Stimulated activated CD4-positive, alpha-beta T cell treated with anti-CD3 and anti-CD28 coated beads, Interleukin-4, amount 100 ng/mL, for 4 hours (primary cell): ENCODE measurements at places on chromosomes 5 and 9.

- DNase-seq: no peak
Measured at GRCh38 chr9:126754436-126755316, 50.2 kb upstream of the ZBTB43 start.

DNA sequence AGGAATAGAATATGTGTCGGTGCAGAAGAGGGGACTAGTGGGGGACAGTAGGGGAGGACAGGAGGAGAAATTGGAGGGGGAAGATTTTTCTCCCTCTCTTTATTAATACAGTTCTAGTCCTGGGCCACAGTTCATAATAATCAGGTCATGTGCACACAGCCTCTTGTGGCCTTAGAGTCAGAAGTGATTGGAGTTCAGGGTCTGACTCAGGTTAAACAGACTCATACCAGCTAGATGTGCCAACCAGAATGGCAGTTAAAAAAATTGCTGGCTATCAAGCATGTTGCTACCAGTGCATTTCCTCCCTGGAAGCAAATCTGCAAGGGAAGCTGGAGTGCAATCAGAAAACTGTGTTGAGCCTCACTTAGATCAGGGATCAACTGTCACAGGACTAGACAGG, 132.7 kb upstream of the MAP1B start:
- no peak for DNase-seq

GRCh38 chr5:140372971-140373487, 13.0 kb downstream of the SLC4A9 start:
- peak; percentile 8 for DNase-seq

DNA sequence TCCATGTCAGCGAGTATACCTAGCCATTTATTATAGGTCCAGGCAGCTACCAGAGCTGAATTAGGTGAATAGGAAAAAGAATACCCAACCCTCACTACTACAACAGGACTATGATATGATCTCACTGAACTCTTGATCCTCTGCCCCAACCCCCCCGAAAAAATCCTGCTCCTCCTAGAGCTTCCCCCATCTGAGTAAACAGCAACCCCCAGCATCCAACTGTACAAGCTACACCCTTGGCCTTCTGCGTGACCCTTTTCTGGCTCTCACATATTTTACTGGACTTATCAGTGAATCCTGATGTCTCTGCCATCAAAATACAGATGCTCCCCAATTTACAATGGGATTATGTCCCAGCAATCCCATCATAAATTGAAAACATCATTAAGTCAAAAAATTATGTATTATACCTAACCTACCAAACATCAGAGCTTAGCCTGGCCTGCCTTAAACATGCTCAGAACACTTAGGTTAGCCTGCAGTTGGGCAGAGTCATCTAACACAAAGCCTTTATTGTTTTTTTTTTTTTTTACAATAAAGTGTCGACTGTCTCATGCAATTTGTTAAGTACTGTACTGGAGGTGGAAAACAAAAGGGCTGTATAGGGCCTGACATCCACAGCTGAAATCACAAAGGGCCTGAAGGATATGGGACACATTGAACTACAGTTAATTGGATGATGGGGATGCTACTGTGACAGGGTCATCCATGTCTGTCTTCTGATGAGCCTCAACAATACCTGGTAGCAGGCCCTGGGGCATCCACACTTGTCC, 128.9 kb upstream of the ERCC6L2 start:
- DNase-seq: no peak

GRCh38 chr5:144205141-144205551, 34.5 kb downstream of the KCTD16 start:
- no peak for DNase-seq

DNA sequence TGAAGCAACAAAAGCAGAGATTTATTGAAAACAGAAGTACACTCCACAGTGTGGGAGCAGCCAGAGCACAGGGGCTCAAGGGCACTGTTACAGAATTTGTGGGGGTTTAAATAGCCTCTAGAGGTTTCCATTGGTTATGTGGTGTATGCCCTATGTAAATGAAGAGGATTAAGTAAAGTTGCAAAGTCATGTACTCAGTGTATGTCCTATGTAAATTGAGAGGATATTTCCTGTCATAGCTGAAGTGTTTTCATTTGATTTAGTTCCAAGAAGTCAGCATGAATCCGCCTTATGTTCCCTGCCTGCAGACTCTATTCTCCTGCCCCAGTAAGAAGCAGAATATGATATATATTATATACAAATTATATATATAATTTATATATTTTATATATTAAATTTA, 966.0 kb upstream of the COX7C start:
- no peak for DNase-seq

DNA sequence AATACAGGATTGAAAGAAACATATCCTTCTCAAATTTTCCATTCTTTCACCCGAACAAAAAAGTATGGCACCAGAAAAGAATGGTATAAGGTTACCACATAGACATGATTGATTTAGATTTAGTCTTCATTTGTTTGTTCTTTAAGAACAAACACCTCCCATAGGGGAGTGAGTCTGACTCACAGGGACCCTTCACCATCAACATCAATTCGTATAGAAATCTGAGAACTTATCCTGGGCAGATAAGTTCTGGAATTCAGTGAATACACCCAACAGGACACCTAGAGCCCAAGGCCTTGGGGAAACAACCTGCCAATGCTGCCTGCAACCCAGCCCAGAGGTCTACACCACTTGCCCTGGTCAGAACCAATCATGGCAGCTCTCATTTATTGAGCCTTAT, 46.2 kb downstream of the LHFPL2 start:
- no peak for DNase-seq

DNA sequence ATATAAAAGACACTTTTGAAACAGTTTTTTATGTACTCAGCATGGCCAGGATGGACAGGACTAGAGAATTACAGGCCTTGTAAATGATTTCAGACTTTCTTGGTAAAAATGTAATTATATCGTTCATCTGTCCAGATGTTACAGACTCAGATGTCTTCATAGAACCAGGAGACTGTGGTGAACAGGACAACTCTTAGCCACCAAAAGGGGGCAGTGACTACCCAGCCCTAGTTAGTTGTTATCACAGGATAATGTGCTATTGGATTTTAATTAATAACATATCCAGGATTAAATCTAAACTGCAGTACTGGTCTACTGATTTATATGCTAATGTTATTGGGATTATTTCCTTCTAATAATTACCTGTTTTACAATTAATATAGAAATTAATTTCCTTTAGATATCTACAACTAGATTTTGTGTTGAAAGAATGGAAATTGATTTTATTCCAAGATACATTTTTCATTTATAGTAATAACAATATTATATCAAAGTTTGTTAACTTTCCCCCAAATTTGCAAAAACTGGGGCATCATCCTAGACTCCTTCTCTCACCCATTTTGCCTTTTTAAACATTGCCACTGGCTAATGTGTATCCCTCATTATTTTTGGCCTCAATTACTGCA, 99.4 kb downstream of the MTREX start:
- DNase-seq: no peak

GRCh38 chr9:124555043-124555442, 47.8 kb upstream of the NR5A1 start:
- no peak for DNase-seq

- DNase-seq: no peak
Measured at GRCh38 chr9:78029551-78030295, 1.9 kb downstream of the GNAQ start.

GRCh38 chr9:106102821-106103220, 408.5 kb downstream of the TMEM38B start:
- DNase-seq: no peak

DNA sequence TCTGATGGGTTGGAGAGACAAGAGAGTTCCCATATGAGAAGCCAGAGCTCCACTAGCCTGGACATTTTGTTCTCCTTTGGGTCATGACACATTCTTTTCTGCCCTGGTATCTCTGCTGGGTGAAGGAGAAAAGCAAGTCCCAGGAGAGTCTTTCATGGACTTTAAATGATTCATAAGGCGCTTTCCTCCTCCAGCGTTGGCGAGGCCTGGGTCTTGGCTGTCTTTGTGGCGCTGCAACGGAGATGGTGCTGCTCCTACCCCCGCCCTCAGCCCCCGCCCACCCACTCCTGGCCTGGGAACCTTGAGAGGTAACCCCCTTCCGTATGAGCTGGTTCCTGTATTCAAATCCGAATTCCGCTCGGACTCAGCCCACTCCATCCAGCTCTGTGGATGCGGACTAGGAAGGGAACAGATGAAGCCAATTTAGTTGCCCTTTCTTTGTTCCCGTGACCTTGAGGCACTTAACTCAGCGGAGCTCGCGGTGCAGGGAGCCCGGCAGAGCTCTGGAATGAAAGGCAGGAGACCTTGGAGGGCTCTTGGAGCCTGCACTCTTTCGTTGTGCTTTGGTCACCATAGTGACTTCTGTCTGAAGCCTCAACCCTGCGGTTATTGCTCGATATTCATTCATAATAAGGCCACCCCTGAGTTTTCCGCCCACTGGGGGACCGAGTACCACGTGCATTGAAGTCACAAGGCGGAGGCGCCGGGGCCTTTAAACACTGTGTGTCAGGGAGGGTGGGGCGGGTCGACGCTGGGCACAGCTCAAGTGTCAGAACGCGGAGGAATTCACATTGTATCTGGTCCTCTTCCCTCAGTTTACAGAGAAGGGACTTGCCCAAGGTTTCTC, 14.0 kb upstream of the PWWP2A start:
- DNase-seq: no peak

- no peak for DNase-seq
Measured at GRCh38 chr5:146018514-146019375, 82.4 kb downstream of the SH3RF2 start.

DNA sequence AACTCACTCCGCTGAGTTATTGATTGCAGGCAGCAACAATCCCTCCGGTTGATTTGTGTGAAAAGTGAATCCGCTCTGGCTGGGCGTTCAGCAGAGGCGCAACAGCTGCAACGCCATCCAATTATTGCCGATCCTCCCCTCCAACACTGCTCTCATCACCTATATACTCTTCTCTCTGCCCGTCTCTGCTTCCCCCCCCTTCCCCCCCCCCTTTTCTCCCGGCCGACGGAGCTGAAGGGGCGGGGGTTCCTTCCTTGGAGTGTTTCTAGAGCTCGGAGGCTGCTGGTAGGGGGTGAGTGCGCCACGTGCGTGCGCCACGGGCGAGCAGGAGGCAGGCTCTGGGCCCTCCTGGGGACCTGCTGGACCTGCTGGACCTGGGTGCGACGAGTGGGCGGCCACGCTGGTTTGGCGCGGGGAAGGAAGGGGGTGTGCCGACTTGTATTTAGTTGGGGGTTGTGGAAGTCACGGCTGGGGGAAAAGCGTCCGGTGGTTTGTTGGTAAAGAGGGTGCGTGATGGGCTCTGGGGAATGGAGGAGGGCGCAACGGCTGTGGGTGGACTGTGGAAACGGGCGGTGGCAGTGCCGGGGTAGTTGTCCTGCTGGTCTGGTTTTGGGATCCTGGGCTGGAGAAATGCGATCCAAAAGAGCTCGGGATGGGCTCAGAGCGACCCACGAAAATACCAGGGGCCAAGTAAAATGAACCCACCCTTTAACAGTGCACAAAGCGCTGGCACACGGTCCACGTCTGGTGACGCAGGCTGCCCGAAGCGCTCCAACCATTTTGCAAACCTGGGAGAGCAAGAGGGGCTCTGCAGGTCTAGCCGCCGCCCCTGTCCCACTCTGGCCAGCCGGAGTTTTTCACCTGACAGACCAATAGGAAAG, 6.4 kb upstream of the MEF2C start:
- DNase-seq: no peak

DNA sequence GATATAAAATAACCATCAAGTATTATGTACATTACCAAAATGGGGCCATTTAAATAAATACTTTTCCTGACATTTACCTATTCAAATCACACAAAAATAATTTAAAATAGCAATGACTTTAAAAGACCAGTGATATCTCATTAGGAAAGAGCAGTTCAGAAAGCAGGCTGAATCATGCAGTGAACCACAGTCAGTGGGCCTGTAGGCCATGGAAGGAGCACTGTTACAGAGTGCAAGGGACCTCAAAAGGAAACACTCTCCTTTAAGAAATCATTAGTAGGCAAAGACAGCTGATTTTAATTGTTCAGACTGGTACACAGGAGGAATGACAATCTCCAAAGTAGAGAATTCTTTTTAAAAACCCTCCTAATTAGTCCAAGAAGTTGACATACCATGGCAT, 283.5 kb upstream of the EFNA5 start:
- DNase-seq: no peak

DNA sequence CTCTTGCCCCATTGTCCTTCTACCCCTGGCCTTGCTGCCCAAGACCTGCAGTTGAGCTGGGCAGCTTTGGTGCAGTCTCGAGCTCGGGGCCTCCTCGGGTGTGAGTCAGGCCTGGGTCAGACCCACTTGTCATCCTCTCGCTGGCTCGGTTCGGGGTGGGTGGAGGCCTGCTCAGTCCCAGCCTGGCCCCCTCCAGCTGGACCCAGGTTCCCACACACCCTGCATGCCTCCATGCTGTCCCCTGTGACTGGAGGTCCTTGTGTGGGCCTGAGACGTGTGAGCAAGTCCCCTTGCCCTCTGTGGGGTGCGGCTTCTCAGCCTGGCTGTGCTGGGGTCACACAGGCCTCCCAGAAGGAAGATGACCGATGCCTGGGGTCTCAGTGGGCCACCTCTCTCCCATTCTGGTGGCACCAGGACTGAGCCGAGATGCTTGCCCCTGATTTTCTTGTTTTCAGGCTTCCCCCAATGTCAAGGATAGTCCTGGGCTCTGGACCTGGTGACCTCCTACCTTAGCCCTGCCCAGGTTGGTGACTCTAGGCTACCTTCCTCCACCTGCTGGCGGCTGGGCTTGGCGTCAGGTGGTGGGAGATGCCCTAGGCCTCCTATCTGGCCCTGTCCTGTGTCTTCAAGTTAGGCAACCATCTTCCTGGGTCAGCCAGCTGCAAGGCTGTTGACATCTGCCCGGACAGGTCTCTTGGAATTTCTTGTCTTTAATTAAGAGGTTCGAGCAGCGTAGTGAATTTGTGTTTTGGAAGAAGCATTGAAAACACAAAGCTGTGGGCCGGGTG, 15.1 kb downstream of the WNK2 start:
- no peak for DNase-seq

- DNase-seq: no peak
Measured at GRCh38 chr5:17259630-17260257, 42.3 kb downstream of the BASP1 start.

DNA sequence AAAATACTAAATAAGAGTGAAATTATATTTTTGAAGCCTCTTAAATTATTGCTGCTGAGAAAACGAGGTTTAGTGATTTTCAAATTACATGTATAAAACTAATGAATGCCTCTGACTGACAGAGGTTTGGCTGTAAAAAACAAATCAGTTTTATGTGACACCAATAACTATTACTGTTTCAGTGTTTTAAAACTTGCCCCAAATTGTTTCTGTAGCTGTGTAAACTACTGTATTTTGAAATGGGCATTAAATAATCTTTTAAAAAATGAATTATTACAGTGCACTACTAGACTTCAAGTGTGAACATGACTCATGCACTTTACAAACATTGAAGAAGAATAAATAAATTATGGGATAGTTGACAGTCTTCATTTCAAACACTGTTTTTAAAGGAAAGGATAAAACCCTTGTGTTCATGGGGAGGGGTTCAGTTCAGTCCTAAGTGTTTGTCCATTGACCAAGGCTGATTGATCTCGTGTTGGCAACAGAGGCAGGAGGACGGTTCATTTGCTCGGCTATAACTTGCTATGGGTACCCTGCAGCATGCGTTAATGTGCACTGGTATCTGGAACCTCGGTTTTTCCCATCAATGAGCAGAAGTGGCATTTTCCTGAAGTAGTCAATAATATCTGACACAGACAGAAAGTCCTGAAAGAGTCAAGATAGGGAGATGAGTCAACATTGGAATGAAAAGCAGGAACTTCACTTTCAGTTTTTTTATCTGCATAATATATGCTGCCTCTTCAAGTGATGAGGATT, 15.6 kb downstream of the C5orf58 start:
- DNase-seq: no peak

GRCh38 chr5:178429491-178430185, 160.6 kb downstream of the COL23A1 start:
- DNase-seq: no peak
